HS-5 (cell line): ENCODE measurements at places on chromosomes 2 and 18.

DNA sequence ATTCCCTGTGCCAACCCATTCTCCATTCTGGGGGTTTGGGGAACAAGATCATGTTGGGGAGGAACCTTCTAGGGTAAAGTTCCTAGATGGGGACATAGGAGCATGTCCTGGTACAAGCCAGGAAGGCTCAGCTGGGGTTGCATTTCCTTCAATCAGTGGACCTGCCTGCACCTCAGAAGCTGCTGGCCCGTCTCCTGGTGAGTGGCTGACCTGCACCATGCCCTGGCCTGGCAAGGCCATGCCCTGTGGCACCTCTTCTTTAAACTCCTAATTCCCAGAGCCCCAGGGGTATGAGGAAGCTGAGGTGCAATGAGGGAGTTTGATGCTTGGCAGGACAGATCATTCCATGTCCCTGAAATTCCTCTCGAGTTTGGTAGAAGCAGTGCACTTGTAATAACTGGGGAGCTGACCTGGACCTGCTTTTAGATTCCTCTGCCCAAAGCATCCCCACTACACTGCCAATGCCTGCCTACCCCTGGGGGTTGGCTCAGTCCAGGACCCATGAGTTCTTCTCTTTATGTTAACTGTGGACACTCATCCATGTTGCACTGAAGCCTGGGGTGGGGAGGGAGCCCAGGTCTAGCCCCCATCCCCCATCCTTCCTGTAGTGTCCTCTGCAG, 25.3 kb downstream of the MROH2A start:
- no peak for DNase-seq

- no peak for DNase-seq
These were observed 678 bp upstream of the ZNF24 start for GRCh38 chr18:35344736-35345459.

- no peak for DNase-seq
These were observed 164.1 kb downstream of the GALNT14 start for GRCh38 chr2:30974092-30974491.

GRCh38 chr18:32804134-32804888, 31.5 kb upstream of the KLHL14 start:
- no peak for DNase-seq

DNA sequence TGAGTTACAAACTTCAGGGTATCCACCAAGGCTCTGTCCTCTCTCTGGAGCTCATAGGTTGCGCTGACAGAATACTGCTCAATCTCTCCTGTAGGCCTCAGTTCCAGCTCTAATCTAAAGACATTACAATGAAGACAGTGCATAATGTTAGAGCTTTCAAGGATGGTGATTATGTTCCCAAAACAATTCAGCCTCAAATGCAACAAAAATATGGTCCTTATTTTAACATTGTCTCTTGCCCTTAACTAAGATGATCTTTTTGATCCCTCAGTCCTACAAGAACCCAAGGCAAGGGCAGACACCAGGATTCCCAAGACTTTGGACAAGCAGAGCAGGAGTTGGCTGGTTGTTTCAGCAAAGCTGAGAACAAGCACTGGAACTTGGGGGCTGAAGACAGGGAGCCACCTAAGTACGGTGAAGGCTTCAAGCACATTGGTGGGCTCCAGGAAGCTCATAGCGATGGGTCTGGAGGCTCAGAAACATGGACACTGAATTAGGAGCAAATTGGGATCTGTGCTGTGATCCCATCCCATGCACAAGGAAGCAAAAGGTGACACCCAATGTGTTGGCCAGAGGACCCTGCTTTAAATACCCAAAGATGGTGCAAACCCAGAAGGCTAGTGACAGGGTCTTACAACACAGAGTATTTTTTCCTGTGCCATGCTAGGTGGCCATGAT, 24.7 kb downstream of the APOB start:
- DNase-seq: no peak

DNA sequence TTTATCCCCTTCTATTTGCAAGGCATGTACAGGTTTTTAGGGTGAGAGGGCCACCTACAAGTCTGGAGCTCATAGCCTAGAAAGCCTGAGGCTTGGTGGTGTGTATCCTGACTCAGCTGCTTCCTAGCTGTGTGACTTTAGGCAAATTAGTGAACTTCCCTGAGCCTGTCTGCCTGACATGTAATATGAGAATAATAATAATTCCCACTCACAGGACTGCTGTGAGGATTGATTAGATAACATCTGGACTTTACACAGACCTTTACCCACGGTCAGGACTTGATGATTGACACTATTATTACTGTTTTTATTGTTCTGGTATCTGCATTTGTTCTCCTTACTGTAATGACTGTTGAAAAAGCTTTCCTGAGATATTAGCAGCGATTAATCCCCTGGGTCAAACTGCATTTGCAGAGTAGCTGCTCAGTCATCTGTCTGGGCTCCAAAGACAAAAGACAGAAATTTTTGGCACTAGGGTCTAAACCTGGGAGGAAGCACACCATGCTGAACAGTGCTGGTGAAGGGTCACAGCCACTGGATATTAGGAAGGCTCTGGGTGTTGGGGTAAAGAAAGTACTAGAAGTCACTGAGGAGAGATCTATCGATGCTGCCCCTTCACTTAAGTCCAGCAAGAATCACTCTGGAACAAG, 276.5 kb upstream of the FN1 start:
- DNase-seq: no peak

DNA sequence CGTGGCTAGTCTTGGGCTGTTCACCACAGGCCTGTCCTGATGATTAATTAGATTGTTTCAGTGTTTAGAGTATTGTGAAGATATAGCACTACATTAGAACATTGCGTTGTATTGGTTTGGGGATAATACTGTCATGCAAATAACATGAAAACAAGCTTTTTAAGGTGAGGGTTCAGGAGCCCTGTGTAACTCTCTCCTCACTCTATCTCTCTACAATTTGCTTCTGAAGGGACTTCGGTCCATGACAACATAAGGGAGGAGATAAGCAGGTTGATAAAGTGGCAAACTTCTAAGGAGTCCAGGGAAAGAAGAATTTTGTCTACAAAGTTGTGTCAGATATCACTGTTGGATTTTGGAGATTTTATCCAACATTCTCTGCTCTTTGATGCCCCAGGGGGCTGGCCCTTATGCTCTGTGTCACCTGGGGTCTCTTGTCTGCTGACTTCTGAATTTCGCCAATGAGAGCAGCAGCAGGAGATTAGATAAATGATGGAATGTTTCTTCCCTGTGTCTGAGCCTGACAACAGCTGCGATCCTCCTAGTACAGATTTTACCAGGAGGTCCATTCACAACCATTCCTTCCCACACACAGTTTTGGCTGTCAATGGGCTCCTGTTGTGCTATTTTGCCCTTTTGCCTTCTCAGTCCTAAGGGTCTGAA, 3.3 kb downstream of the TNP1 start:
- DNase-seq: no peak

DNA sequence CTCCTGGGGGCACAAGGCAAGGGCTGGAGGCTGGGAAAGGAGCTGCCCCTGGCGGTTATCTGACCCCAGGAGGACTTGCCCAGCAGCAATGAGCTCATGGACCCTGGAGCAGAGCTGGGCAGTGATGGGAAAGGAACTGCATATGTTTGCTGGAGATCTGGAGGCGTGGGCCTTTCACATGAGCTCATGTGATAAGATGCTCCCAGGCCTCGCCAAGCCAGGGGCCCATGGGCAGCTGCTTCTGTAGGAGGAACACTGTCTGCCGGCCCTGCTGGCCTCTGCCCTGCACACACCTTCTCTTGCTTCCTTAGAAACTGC, 9.0 kb upstream of the NPPC start:
- no peak for DNase-seq

- DNase-seq: no peak
These were observed 763.3 kb downstream of the TRIB2 start for GRCh38 chr2:13480057-13480456.

- DNase-seq: no peak
These were observed 164.5 kb downstream of the NAPG start for GRCh38 chr18:10690366-10690765.
